ENCODE measurements at places on chromosomes 1 and 21.
A peak's percentile ranks its signal among the peaks of the same experiment; 100 is the strongest.

DNA sequence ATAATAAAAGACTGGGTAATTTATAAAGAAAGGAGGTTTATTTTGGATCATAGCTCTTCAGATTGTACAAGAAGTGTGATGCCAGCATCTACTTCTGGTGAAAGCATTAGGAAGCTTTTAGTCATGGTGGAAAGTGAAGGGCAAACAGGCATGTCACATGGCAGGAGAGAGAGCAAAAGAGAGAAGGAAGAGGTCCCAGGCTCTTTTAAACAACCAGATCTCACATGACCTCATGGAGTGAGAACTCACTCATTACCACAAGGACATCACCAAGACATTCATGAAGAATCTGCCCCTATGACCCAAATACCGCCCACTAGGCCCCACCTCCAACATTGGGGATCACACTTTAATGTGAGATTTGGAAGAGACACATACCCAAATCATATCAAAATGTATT, 10.0 kb downstream of the RPTN start:
- no peak for DNase-seq

DNA sequence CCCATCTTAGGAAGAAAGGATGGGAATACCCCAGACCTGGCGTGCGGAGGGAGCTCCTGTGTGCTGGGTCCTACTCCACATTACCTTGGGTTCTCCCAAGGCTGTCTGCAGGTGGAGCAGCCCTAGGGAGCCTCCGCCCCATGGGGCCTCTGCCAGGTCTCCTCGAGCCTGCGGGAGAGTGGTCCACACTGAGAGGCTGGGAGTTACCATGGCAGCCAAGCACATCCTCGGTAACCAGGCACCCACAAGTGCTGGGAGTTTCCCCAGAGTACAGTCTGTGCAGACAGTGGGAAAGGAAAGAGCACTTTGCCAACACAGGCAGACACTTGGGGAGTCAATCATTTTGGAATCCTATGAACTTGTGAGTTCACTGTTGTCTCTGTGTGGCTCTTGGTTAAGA, 249.4 kb downstream of the DYRK1A start:
- DNase-seq: no peak

- DNase-seq: no peak
These were observed 73.5 kb downstream of the SGIP1 start for GRCh38 chr1:66607458-66607857.

DNA sequence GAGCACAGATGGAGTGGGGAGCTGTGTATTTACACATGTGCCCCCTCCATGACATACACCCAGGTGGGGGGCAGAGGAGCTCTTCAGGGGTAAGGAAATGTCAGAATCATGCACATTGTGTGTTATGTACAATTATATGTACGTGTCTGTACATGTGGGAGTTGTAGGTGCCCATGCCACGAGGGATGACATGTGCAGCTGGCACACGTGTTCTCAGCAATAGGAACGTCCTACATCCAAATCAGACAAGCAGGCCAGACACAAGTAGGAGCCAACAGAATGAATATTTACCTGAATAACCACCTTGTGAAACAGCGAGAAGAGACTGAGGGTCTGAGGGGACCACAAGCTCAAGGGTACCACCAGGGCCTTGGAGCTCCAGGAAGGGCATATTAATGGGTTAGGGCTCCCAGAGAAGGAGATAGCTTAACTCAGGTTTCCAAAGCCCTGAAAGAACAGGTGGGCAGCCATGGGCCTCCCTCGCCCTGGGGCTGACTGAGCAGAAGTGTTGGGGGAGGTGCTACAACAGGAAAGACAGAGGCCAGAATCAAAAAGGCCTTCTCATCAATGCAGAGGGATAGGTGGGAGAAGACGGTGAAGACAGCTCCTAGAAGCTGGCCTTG, 3.2 kb downstream of the COL16A1 start:
- DNase-seq: no peak

DNA sequence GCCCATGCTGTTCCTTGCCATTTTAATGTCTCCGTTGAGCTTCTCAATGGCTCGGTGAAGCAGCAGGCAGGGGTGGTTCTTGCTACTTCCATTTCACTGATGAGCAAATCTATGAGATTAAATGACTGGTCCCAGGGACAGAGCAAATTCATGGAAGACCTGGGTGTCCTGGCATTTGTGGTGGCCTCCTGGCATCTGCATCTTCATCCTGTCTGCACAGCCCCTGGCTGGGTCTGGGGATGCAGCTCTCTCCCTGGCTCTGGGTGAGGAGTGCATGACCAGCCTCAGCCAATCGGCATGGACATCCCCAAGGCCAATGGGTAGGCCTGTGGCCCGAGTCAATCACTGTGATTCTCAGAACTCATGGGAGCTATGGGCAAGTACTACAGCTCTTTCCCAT, 261.7 kb downstream of the KCNJ6 start:
- no peak for DNase-seq

- DNase-seq: no peak
These were observed 110.5 kb downstream of the CNIH3 start for GRCh38 chr1:224726441-224727182.

GRCh38 chr1:39189592-39190041, 14.9 kb upstream of the MACF1 start:
- no peak for DNase-seq

- no peak for DNase-seq
These were observed 149.2 kb upstream of the SYT6 start for GRCh38 chr1:114302821-114303220.

GRCh38 chr1:25468033-25468432, 37.3 kb downstream of the MACO1 start:
- no peak for DNase-seq

DNA sequence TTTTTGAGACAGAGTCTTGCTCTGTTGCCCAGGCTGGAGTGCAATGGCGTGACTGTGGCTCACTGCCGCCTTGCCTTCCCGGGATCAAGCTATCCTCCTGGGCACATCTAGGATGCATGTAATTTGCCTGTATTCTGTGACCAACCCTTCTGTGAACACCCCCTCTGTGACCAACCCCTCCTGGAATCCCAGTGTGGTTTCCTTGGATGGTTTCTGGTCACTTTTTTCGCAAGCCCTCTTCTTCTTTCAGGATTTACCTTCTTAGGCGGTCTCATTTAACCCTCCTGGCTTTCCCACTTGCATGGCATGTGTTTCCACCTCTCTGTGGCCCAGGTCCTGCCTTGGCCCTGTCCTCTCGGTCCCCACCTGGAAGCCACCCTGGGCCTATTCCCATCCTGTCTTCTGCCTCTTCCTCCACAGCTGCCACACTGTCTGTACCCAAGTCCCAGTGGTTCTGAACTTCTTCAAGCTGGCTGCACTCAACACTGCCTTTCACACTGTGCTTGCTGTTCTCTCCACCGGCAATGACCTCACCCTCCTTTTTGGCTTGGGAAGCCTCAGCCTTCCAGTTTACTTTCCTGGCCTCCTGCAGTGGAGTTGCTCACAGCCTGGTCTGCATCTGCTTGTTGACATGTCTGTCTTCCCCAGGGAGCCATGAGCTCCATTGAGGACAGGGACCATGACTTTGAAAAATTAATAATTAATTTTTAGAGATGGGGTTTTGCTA, 57.0 kb downstream of the DISC1 start:
- no peak for DNase-seq

- DNase-seq: no peak
These were observed 1.7 kb upstream of the VWA1 start for GRCh38 chr1:1433804-1434130.

GRCh38 chr21:43365611-43366426, 61.1 kb downstream of the SIK1 start:
- no peak for DNase-seq

DNA sequence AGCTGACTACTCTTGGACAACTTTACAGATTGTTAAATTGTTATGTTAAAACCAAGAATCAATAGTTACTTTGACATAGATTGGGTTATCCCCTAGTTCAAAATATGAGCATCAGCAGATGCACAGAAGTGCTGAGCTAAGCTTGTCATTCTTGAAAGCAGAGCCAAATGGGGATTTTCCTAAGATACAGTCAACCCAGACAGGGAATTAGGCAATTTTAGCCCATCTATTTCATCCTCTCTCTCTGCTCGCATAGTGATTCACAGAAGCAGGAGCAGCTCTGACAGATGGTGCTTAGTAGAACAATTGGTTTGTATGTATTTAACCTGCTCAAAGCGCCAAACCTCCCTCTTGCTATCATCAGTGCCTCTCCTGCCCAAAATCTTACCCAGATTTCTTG, 27.9 kb upstream of the PRRC2C start:
- peak; percentile 75 for DNase-seq

- DNase-seq: no peak
These were observed 10.8 kb downstream of the COL9A2 start for GRCh38 chr1:40306296-40306695.

DNA sequence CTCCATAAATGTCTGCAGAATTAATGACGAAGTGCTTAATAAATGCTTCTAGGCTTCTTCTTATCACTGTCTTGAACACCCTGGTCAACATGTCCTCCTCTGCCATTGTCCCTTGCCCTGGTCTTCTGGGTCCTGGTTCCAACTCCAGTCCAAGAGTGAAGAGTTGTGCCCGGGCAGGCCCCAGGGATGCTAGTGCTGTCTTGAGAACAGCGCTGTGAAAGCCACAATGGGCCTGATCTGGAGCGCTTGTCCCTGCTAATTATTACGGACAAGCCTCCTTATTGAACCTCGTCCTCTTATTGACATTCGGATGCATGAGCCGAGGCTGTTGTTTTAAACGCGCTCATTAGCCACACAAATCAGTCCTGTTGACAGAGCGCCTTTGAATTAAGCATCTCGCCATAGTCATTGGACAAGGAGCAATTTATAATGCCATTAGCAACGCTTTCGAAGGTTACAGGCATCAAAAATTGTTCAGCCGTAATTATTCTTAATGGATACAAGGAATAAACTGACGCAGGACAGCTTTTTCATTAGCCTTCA, 211.6 kb upstream of the POU3F1 start:
- no peak for DNase-seq

- DNase-seq: no peak
These were observed 104.0 kb downstream of the BRINP2 start for GRCh38 chr1:177274687-177275211.

DNA sequence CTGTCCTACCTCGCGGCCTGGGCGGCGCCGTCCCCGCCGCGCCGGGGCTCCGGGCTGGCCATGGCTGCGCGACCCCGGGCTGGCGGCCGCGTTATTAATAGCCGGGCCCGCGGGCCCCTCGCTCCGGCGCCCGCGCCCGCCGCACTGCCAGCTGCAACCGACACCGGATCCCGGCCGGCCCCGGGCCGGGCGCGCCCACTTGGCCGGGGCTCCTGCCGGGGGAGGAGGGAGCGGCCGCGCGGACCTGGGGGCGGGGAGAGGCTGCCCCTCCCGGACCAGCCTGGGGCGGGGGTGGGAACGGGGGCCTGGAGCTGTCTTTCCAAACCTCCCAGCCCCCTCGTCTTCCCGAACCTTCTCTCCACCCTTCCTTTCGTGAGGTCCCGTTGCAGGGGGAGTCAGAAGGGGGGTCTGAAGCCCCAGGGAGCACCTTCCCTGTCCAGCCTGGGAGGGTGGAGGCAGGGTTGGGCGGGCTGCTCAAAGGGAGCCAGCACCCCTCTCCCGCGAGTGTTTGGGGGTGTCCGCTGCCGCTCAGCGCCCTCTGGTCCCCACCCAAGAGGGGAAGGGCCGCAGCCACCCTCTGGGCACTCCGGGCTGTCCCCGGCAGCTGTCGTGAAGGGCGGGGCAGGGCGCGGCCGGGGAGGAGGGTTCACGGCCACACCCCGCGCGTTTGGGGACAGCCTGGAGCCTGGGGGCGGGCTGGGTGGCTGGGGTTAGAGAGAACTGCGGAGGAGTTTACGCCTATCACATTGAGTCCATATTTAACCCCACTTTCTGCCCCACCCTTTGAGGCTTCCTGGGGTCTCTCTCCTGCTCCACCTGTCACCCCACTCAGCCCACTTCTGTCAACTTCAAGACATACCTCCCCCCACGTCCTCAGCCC, at the start of gene SYNC:
SYNC (minus strand) TSS at position 172 of the 880 bp plus-strand sequence; CDS start at position 62, 110 bp downstream.
- DNase-seq: no peak

GRCh38 chr1:21216835-21217811, 40.4 kb upstream of the EIF4G3 start:
- no peak for DNase-seq

- DNase-seq: no peak
These were observed 62.1 kb upstream of the PROX1 start for GRCh38 chr1:213925531-213926182.

DNA sequence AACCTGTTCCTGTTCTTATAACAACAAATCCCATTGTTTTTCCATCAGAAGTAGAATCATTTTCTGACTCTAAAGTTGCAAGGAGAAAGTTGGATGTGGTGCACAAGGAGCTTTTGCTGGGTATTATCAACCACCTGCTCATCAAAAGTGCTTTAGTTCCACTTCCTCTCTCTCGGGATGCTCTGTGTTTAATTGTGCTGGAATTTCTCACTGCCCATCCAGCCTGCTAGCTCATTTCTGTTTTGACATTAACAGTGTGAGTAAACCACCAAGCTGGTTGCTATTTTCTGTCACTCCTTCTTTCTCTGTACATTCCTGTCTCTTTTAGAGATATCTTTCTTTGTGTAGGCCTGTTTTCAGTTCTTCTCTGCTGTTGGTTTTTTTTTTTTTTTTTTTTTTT, 6.0 kb downstream of the KDM4A start:
- DNase-seq: no peak

- no peak for DNase-seq
These were observed 18.6 kb upstream of the PRKAA2 start for GRCh38 chr1:56626546-56626945.

DNA sequence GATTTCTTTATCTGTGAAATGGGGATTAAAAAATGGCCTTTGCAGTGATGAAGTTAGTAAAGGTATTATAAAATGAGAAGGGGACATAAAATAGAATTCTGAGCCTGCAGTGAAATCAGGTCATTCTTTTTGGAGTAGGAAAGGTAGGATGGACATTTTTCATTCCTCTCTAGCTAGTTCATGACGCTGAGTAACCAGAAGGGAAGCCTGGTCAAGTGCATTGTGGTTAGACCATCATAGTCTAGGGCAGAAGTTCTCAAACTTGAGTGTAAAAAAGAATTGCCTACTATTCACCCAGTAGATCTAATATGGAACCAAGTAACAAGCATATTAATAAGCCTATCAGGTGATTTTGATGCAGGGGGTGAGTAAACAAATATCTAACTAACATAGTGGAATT, 50.8 kb downstream of the TGFB2 start:
- no peak for DNase-seq

GRCh38 chr1:8643542-8644536, 173.6 kb downstream of the RERE start:
- DNase-seq: no peak

GRCh38 chr1:19124273-19124672, 85.8 kb downstream of the UBR4 start:
- no peak for DNase-seq

- DNase-seq: no peak
These were observed 509 bp downstream of the PIK3R3 start for GRCh38 chr1:46131712-46132528.

- DNase-seq: no peak
These were observed 82.6 kb upstream of the MAP10 start for GRCh38 chr1:232722626-232723025.

GRCh38 chr1:80540596-80540995, 1260.1 kb upstream of the ADGRL2 start:
- DNase-seq: no peak

- DNase-seq: no peak
These were observed 254.8 kb downstream of the LTN1 start for GRCh38 chr21:28737674-28738419.
